Hair follicular keratinocyte (primary cell): ENCODE measurements at places on chromosomes 4 and X. TPM values are rescaled to one million over a fixed set of nuclear protein-coding genes. Genes with fewer than 3 reads are reported as not detected.

The PUDP gene
- 8.7 and 9.3 TPM in 2 replicates for total RNA-seq

The VEGFD gene
- not detected in 2 replicates for total RNA-seq

The TMEM154 gene
- 30.5 and 66.2 TPM in 2 replicates for total RNA-seq

The MTMR8 gene
- total RNA-seq: 0.95 and 1.0 TPM in 2 replicates

The TLR7 gene
- total RNA-seq: not detected in 2 replicates

The ERCC6L gene
- total RNA-seq: 2.2 and 7.2 TPM in 2 replicates

The XAGE1A gene
- total RNA-seq: not detected in 2 replicates

The FGF13 gene
- not detected in 2 replicates for total RNA-seq

The TMEM156 gene
- total RNA-seq: 5.6 and 6.5 TPM in 2 replicates

The SRD5A3 gene
- 3.5 and 8.1 TPM in 2 replicates for total RNA-seq

The PALLD gene
- total RNA-seq: 113 TPM in 2 replicates

The KIF4A gene
- total RNA-seq: 5.2 and 12.3 TPM in 2 replicates

The GATB gene
- total RNA-seq: 20.5 and 24.6 TPM in 2 replicates

The SEPTIN6 gene
- 8.2 and 9.0 TPM in 2 replicates for total RNA-seq

The POU3F4 gene
- total RNA-seq: not detected in 2 replicates

The MAGEB10 gene
- not detected in 2 replicates for total RNA-seq

The SPANXC gene
- not detected in 2 replicates for total RNA-seq

The IRAK1 gene
- total RNA-seq: 136 and 159 TPM in 2 replicates

The SASH3 gene
- total RNA-seq: not detected in 2 replicates

The USP17L30 gene
- not detected in 2 replicates for total RNA-seq

The CCNG2 gene
- total RNA-seq: 17.2 and 37.4 TPM in 2 replicates

The GAGE12E gene
- total RNA-seq: not detected in 2 replicates

The USP17L10 gene
- total RNA-seq: not detected in 2 replicates

The PPM1K gene
- total RNA-seq: 9.9 and 14.2 TPM in 2 replicates

The KCNIP4 gene
- total RNA-seq: 0.39 TPM in 1 of 2 replicates, not detected in the other

The SERPINA7 gene
- not detected in 2 replicates for total RNA-seq

The IDUA gene
- 1.5 and 5.9 TPM in 2 replicates for total RNA-seq

The CT45A8 gene
- total RNA-seq: not detected in 2 replicates

The ASB5 gene
- not detected in 2 replicates for total RNA-seq

The NUP62CL gene
- total RNA-seq: 3.5 and 4.9 TPM in 2 replicates

The ARHGAP36 gene
- not detected in 2 replicates for total RNA-seq

The AFF2 gene
- not detected in 2 replicates for total RNA-seq
